ENCODE measurements at places on chromosomes 1 and 21.
A peak's percentile ranks its signal among the peaks of the same experiment; 100 is the strongest.

DNA sequence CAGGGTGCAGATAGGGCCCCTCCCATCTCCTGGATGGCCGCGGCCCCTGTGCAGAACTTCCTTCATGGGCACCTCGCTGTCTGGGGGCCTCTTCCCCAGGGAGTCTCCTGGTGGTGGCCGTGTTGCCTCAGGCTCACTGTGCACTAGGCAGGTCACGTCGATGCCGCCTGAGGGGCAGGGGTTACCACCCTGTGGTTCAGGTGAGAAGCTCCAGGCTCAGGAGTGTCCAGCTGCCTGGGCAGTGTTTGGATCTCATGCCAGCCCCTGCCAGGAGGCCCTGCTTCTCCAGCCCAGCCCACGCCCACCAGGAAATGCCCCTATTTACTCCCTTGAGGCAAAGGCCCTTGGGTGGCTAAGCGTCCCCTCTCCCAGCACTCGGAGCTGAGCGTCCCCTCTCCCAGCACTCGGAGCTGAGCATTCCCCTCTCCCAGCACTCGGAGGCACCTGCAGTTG is 2.1 kb downstream of the ITGB2 start:
- DNase-seq: no peak

GRCh38 chr1:203437696-203438315 is 37.8 kb upstream of the PRELP start:
- DNase-seq: no peak

- no peak for DNase-seq
Measured at GRCh38 chr1:158161446-158161845, 19.2 kb upstream of the CD1D start.

DNA sequence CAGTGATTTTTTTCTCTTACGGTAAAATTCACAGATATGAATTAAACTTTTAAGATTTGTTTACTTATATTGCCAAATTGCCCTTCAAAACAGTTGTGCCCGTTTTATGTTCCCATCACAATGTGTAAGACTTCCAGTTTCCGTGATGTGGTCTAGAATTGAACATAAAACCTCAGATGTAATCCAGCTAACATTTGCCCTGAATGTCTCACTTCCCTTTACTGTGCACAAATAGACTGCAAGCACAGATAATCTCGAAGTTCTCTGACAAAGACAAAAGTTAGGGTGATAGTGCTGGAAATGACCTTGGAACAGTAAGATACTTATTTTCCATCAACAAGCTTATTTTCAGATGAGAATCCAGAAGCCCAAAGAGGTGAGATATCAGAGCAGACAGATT is 177.5 kb downstream of the ZZZ3 start:
- DNase-seq: no peak

DNA sequence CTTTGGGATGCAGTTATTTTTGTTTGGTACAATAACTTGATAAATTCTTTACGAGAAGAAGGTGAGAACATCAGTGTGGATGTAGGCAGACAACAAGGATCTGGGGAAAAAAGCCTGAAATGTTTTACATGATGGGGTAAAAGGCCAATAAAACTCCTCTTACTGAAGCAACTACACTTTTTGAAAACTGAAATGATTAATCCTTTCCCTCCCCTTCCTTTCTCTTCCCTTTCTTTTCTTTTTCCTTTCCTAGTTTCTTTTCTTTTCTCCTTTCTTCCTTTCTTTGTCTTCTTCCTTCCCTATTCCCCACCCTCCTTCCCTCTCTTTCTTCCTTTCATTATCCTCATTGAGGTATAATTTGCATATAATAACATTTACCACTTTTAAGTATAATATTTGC is 24.6 kb downstream of the F5 start:
- no peak for DNase-seq

GRCh38 chr1:67824766-67825165 is 8.5 kb downstream of the GNG12 start:
- DNase-seq: peak; percentile 32

GRCh38 chr1:12014141-12014991 is 4.9 kb upstream of the MIIP start:
- DNase-seq: peak; percentile 41

DNA sequence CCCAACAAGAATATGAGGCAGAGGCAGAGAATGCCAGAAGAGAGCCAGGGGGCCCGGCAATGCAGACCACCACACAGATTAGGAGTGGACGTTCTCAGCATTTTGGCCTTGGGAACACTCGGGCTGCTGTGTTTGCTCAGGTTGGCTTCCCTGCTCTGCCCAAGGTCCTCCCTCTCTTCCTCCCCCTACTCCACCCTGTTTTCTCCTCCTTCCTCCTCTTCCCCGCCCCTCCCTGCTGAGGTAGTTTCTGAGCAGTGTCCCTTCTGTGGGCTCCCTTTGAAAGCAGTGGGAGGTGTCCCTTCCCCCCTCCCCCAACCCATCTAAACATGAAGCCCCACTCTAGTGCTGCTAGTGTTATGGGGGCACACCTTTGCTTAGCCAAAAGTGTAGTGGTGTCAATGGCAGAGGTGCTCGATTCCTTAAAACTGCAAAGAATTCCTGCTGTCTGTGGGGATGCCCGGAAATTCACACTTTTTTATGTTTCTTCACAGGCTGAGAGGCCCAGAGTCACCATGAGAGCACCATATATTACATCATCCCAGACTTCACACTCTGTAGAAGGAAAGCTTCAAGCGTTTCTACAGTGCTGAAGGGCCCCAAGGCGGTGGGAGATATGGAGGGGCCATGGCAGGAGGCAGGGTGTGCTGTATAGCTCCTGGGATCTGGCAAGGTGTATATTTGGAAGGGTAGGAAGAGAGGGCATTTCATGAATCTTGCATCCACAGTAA is at the start of gene HHIPL2:
TSS of gene HHIPL2 (minus strand) at position 161 of the 728 bp plus-strand sequence. CDS start at position 101, 60 bp downstream.
- no peak for DNase-seq

- no peak for DNase-seq
Measured at GRCh38 chr21:45356251-45356650, 48.7 kb upstream of the COL18A1 start.

GRCh38 chr1:23578311-23578996 is 19.2 kb upstream of the ID3 start:
- no peak for DNase-seq

DNA sequence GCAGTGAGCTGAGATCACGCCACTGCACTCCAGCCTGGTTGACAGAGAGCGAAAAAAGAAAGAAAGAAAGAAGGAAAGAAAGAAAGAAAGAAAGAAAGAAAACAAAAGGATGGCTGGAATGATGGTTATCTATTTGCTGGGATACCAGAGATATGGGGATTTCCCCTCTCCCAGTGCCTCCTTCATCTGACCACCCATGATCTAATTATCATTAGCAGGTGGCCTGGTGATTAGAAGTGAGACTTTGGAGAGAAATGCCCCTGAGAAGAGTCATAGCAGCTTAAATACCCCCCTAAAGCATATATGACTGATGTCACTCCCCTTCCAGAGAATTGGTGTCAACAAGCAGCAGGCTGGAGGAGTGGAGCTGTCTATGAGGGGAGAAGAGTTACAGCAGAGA is 1.3 kb upstream of the NPPB start:
- DNase-seq: peak; percentile 91

DNA sequence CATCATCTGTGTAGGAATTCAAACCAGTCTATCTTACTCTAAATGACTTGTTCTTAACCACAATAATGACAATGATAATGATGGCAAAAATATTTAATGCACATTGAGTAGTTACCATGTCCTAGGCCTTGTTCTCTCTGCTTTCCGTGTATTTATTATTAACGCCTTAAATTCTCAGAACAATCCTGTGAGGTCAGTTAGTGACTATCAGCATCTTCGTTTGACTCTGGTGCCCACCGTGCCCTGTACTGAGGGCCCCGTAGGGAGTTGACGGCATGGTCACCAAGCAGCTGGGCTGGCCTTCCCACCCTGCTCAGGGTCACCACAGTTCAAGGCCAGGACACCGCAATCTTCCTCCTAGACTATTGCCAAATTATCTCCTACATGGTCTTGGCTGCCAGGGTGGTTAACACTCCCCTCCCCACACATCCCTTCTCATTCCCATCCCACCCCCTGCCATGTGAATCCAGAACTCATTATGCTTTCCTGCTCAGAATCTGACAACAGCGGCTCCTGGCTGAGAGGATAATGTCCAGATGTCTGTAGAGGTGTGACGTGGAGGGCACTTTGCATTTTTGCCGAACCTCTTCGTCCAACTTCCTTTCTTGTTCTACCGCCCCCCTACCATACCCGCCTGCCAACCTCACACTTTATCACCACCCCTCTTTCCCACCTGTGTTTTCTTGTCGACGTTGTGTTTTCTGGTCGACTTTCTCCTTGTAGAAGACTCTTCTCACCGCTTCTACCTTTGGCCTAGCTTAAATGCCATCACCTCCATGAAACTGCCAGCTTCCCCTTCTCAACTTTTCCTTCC is 33.4 kb downstream of the IGFN1 start:
- DNase-seq: no peak

Measured in NCI-H82 (cell line).